CD4-positive, alpha-beta T cell treated with Interleukin-2 at 100 ng/mL for 4 hours (primary cell): ENCODE measurements at places on chromosomes 7 and 10.

DNA sequence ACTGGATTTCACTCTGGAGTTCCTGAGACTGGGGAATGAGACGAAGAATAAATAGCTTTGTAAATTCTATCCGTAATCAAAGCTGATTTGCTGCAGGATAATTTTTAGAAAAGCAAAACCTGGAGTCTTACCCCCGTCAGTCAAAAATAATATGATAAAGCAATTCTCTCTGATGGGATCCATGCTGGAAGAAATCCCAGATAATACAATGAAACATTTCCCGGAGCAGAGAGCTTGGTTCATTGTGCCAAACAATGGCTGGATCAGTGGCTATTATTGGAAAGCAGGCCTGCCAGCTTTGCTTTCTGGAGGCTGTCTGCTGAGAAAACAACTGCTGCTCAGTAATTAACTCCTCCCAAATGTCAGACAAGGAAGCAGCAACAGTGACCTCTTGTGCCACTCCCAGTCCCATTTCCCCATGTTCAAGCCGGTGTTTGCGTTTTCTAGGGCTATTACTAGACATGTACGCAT lies 609.4 kb upstream of the PCDH15 start:
- DNase-seq: no peak

DNA sequence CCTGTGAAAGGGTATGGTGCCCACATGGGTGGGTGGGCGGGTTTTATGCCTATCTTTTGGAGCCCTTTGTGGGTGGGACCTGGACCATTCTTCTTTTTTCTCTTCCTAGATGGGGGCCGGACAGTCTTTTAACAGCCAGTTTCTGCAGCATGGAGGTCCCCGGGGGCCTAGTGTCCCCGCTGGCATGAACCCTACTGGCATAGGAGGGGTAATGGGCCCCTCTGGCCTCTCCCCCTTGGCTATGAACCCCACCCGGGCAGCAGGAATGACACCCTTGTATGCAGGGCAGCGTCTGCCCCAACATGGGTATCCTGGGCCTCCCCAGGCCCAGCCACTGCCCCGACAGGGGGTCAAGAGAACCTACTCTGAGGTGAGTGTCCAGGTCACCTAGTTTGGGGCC lies 9.1 kb downstream of the ZMIZ2 start:
- DNase-seq: no peak

GRCh38 chr7:98376711-98377110 lies 24.2 kb downstream of the BAIAP2L1 start:
- DNase-seq: no peak

GRCh38 chr7:87225696-87226095 lies 6.2 kb upstream of the TMEM243 start:
- no peak for DNase-seq

- DNase-seq: no peak
These were observed 289.6 kb upstream of the ADARB2 start for GRCh38 chr10:2026936-2027335.

DNA sequence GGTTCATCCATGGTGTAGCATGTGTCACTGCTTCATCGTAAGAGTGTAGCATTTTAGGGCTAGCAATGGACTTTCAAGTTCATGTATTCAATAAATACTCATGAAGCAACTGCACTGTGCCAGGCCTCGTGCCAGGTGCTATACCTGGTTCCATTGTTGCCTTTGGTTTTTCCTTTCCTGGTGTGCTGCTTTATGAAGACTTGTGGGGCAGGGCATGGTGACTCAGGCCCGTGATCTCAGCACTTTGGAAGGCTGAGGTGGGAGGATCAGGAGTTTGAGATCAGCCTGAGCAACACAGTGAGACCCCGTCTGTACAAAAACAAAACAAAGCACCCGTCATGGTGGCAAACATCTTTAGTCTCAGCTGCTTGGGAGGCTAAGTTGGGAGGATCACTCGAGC lies 2.2 kb upstream of the CPA4 start:
- DNase-seq: no peak

DNA sequence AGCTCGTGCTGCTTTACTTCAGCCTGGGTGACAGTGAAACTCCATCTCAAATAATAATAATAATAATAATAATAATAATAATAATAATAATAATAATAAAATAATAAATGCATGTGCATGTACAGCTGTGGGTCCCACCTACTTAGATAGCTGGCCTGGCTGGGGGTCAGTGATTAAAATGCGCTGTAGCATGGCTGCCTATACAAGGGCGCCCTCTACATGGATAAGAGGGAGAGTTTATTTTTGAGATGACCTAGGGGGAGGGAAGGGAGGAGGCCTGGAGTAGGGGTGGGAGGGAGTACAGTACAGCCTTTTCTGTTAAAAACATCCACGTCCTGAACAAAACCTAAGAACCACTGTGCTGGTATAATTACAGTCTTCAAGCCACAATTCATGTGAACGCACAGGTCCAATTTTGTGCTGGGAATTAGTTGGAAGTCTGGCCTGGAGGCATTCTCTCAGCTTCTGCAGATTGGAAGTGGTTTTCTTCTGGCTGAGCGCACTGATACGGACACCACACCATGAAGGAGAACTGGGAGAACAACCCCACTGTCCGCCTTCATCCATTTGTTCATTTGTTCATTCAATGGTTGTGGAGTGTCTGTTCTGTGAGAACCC lies 146.5 kb downstream of the TMEM178B start:
- no peak for DNase-seq

DNA sequence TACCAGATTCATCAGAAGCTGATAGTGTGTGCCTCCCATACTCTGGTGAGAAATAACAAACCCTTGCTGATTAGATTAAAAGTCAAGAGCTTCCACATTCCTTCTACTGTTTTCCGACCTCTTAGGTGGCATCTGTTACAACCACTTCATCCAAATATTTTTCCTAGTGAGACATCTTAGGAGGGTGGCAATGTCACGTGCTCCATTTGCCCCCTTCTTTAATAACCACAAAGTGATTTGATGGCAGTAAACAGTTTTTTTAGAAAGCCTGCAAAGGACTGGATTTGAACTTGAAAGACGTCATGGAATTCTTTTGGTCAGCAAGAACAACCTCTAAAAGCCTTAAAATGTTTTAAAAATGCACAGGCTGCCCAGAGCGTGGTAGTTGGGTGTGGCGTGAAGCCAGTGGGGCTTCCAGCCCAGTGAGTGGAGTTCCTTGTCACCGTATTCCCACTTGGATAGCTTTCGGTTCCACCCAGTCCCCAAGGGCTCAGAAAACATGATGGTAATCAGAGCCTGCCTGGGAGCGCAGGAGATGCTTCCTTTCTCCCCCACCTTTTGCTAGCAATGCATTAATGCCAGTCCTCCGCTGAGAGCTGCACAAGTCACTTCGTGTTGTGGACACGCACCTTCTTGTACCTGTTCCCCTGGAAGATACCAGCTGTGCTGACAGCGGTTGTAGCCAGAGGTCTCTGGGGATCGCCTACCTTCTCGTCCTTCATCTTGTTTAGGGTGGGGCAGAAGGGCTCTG lies 256.4 kb downstream of the KIAA1217 start:
- DNase-seq: no peak

GRCh38 chr10:88800152-88801125 lies 2.1 kb upstream of the LIPM start:
- no peak for DNase-seq

DNA sequence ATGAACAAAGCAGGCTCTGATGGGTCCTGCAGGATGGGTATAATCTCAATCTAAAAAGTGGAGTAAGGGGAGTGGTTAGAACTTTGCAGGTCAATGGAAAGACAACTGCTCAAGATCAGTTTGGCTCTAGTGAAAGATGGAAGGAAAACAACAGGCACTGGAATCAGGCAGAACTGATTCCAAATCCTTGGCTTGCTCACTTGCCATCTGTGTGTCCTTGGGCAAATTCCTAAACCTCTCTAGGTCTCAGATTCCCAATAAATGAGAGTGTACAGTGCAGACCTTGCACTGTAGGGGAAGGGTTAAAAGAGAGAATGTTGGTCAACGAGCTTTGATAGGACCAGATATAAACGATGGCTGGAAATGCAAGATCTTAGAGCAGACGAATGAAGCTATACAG lies 186.1 kb upstream of the AOAH start:
- no peak for DNase-seq

DNA sequence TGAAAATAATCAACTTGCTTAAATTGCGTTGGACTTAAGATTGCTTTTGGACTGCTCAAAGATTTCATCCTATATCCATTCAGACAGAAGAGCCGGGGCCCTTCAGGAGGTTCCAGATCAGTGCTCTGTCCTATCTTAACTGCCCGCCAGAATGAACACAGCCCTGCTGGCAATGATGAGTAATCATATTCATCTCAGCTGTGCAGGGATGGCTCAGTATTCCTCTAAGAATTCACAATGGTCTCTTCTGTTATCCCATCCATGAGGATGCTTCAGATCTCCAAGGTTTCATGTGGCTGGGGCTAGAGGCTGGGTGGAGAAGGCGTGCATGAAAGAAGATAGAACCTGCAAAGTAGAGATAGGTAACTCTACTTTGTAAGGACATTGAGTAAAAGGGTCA lies 80.0 kb upstream of the NPVF start:
- DNase-seq: no peak

DNA sequence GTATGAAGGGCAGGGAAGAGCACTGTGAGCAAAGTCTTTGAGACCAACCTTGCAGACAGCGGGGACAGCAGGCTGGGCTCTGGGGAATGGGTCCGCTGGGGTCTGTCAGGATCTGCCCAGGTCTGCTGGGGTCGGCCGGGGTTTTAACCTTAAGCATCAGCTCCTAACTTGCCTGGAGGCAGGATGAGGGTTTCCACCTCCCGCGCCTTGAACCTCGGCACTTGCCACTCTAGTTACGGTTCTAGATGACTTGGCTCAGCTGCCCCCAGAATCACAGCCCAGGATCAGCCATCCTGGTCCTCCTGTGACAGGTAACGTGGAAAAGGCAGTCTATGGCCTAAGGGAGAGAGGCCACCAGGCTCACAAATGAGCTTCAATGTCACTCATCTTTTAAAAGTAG lies 50.4 kb upstream of the CACUL1 start:
- no peak for DNase-seq
